Muscle of leg (tissue), 16 donors: ENCODE measurements at places on chromosomes 2 and 18. TPM values are rescaled to one million over a fixed set of nuclear protein-coding genes. Genes with fewer than 3 reads are reported as not detected.

The CRYBA2 gene
- polyA plus RNA-seq, result not detected

The KCNG3 gene
- not detected for polyA plus RNA-seq

The METTL5 gene
- polyA plus RNA-seq, result 45.8 TPM

The RIT2 gene
- polyA plus RNA-seq, result not detected

- DNase-seq, result peak; percentile 67
Observed at GRCh38 chr2:228657807-228658402, 476.4 kb upstream of the SPHKAP start.

DNA sequence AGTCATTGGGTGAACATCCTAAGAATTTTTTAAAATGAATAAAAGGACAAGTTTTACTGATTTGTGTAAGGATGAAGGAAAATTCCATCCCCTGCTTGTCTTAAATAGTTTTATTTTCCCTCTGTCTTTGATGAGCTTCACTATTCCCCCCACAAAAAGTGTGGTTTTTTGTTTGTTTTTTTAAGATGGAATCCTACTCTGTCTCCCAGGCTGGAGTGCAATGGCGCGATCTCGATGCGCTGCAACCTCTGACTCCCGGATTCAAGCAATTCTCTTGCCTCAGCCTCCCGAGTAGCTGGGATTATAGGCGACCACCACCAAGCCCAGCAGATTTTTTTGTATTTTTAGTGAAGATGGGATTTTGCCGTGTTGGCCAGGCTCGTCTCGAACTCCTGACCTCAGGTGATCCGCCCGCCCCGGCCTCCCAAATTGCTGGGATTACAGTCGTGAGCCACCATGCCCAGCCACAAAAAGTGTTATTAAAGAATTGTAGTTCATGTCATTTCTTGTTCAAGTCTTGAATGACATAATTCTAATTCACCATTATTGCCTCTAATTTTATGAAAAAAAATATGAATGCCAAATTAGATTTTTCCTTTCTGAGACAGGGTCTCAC, 91.7 kb downstream of the AGPS start:
- DNase-seq, result no peak

GRCh38 chr2:10231551-10232085, 71.1 kb upstream of the HPCAL1 start:
- no peak for DNase-seq

DNA sequence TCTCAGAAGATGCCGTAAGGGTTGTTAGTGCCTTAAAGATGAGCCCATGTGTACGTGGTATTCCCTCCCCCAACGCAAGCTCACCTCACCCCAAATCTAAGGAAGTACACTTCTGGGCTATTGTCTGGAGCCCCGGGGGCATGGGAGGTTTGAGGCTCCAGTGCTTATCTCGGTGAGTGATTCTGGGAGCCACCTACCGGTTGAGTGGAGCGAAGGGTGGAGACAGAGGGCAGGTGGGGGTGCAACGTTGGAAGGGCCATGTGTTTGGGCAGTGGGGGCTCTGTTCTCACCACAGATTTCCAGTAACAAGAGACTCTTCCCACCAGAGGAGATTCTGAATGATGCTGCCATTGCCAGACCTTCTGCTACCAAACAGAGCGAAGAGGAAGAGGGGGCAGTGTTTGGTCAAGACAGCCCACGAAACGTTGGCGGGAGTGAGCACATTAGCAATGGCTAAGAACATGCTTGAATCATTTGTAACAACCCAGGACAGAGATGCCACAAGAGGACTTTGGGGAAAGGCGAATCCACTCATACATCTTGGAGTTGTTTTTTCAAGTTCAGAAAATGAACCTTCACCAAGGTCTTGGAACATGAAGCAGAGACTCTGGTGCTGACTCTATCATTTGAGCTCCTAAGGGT, 38.7 kb downstream of the TWIST2 start:
- DNase-seq, result no peak

The TGFA gene
- 0.28 TPM for polyA plus RNA-seq

DNA sequence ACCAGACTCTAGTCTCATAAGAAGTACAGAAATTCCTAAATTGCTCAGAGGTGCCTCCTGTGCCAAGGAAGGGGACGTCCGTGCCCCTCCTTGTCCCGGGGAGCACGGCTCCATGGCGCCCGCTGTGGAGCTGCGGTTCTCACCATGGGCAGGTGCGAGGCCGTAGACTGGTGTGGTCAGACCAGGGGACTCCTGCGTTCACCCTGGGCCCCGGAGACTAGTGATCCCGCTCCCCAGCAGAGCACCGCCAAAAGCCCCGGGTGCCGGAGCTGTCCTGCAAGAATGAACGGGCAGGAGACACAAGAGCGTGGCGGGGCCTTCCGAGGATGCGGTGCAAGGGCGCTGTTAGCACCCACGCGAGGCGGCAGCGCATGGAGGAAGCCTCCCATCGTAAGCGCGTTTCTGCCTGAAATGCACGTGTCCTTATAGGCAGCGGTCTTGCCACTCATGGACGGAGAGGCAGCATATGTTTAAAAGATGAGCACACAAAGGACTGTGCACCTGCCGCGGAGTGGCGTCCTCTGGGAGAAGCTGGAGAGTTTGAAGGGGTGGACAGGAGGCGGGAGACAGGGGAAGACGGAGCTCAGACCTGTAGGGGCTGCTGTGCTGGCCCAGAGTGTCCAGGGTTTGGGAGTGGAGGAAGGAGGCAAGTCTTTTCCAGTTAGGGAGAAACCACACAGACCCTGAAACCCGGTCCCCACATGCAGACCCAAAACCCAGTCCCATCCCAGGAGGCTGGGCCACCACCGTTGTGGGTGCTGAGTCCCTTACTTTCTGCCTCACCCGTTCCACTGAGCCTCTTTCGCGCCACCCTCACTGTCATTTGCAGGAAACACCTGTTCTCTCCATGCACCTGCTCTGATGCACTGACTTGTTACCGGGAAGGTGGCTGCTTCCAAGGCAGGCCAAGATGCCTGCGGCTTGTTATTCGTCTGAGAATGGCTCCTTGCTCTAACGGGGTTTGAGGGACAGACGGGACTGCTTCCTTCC, 7.5 kb upstream of the KCNG2 start:
- no peak for DNase-seq

- no peak for DNase-seq
Observed at GRCh38 chr2:79393107-79393685, 119.7 kb upstream of the CTNNA2 start.

The COL6A3 gene
- 251 TPM for polyA plus RNA-seq

DNA sequence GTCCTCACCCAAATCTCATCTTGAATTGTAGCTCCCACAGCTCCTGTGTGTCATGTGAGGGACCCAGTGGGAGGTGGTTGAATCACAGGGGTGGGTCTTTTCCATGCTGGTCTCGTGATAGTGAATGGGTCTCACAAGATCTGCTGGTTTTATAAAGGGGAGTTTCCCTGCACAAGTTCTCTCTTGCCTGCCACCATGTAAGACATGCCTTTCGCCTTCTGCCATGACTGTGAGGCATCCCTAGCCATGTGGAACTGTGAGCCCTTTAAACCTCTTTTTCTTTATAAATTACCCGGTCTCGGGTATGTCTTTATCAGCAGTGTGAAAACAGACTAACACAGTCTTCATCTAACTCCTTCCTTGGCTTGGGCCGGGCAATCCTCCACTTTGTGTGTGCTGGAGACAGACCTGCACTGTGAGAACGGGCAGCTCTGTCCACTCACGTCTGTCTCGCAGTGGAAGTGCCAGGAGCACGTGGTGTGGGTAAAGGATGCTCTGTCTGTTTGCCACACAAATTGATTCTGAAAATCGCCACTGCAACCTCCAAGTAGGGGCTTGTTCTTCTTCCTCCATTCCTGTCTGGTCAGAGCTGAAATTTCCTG, 47.6 kb upstream of the OTOS start:
- no peak for DNase-seq

The RAB10 gene
- polyA plus RNA-seq, result 69.6 TPM

GRCh38 chr2:151637271-151637781, 97.0 kb downstream of the NEB start:
- DNase-seq, result peak; percentile 38

The KLHL14 gene
- 1.6 TPM for polyA plus RNA-seq

GRCh38 chr2:83742117-83742782, 716.8 kb downstream of the SUCLG1 start:
- peak; percentile 85 for DNase-seq

- no peak for DNase-seq
Observed at GRCh38 chr2:148726228-148726627, 81.7 kb downstream of the EPC2 start.

DNA sequence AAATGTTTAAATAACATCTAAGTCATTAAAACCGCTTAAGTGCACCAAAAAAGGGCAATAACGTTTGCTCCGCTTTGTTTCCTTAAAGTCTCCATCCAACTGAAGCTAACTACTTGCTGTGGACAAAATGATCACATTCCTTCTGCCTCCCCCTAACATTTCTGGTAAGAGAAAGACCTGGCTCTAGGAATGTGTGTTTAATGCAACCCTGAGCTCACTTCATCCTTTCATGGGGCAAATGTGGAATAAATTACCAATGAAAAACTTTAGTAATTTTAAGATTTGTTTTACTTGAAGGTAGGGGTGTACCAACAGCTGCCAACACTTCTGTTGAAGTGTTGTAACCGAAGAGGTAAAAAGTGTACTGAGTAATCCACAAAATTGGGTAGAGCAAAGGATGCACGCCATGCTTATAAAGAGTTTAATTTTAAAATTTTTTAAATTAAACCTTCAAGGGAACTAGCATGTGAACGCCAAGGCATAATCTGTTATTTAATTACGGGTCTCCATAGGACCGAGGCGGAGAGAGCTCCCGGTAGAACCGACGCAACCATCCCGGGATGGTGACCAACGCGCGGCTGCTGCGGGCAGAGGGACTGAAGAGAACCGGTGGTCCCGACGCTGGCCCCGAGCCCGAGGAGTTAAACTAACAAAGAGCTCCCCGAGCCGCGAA, 1.1 kb downstream of the HNRNPLL start:
- DNase-seq, result peak; percentile 53

The GPR35 gene
- 0.95 TPM for polyA plus RNA-seq

GRCh38 chr18:44181951-44182747, 498.5 kb upstream of the SETBP1 start:
- no peak for DNase-seq

DNA sequence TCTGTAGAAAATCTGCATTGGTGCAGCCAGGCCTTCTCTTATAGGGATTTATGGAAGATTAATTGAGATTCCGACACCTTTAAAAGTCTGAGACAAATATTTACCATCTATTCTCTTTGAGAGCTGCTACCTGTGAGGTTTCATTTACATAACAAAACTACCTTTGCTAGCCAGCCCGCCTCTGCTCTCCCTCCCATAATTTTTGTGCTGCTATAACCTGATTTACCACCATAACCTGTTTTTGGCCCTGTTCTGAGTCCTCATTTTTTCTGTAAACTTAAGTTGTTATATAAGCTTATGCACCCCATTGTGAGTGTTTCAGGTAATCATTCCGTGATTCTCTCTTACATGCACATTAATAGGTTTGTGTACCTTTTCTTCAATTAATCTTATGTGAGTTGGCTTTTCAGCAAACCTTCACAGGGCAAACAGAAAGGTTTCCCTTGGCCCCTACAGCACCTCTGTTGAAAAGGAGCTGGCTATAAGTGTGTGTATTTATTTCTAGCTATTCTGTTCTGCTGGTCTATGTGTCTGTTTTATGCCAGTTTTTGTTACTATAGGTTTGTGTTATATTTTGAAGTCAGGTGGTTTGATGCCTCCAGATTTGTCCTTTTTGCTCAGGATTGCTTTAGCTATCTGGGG, 114.9 kb upstream of the XIRP2 start:
- no peak for DNase-seq

- DNase-seq, result no peak
Observed at GRCh38 chr18:37249895-37250618, 315.5 kb downstream of the CELF4 start.

DNA sequence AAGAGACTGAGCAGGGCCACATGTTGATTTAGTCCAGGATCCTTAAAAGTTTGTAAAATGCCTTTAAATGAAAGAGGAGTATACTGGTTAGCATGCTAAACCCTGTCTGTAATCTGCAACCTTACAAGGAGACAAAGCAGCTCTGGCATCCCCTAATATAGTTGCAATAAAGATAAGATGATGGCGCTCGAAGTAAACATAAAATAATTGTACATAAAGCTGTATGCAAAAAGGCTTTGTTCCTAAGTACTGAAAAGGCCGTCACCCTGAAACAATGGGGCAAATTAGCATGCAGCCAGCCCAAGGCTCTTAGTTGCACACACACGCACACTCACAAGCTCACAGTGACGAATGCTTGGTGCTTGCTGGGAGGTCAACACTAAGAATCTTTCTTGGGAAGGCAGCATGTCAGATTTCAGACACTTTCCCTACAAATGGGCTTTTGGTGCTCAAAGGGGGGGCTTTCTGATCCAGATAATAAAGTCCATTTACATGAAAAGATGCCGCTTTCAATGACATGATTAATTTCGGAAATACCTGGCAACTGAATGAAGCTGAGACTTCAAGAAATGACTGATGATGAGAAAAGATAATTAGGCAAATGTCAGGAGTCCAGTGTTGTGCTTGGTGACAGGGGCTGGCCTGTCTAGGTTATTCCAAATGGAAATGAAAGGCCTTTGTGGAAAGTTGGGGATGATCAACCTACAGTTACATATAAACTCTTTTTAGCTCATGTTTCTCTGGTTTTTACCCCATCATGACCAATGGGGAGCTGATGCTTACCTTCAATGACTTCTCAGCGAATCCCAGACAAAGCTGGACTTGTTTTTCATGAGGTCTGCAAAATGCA, 370.3 kb downstream of the MEIS1 start:
- DNase-seq, result no peak

GRCh38 chr18:46407486-46408166, 249.4 kb downstream of the LOXHD1 start:
- peak; percentile 47 for DNase-seq

- no peak for DNase-seq
Observed at GRCh38 chr2:222360146-222360545, 61.3 kb upstream of the PAX3 start.

- DNase-seq, result no peak
Observed at GRCh38 chr18:22179174-22179573, 9.8 kb downstream of the GATA6 start.

The STARD6 gene
- polyA plus RNA-seq, result not detected

The FAM124B gene
- polyA plus RNA-seq, result 7.7 TPM

DNA sequence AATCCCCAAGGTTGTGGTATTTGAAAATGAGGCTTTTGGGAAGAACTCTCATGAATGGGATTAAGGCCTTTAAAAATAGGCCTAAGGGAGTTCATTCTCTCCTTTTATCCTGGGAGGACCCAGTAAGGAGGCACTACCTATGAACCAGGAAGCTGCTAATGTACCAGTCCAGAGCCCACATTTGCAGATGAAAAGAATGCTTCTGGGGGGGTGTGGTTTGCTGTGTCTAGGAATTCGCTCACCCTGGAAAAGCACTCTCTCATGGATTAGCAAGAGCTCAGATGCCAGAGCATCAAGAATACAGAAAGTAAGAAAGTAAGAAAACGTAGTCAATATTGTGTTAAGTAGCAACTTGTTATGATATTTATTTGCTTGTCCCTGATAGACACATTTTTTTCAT, 785.7 kb upstream of the GYPC start:
- no peak for DNase-seq
